Retina (tissue), 1 donor: ENCODE measurements at places on chromosomes 16 and 17.

- DNase-seq, result peak; percentile 48
These were observed 31.2 kb downstream of the NSMCE1 start for GRCh38 chr16:27237219-27238015.

DNA sequence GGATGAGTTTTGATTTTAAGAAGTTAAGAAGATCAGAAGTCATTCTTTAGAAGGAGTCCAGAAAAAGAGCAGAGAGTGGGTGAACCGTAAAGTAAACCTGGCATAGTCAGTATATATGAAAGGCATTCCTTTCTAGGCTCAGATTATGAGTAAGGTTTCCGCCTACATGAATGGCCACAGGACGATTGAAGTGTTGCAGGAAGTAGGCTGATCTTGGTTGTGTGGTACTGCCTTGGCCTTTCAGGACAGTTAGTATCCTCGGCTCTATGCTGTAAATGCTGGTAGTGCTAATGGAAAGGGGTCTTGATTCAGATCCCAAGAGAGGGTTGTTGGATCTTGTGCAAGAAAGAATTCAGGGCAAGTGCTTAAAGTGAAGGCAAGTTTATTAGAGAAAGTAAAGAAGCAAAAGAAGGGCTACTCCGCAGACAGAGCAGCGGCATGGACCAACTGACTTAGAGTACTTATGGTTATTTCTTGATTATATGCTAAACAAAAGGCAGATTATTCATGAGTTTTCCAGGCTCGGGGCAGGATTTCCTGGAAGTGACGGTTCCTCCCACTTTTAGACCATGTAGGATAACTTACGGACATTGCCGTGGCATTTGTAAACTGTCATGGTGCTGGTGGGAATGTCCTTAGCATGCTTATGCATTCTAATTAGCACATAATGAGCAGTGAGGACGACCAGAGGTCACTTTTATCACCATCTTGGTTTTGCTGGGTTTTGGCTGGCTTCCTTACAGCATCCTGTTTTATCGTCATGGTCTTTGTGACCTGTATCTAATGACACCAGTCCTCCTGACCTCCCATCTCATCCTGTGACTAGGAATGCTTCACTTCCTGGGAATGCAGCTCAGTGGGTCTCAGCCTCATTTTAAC, 164.8 kb downstream of the SNX29 start:
- no peak for DNase-seq

DNA sequence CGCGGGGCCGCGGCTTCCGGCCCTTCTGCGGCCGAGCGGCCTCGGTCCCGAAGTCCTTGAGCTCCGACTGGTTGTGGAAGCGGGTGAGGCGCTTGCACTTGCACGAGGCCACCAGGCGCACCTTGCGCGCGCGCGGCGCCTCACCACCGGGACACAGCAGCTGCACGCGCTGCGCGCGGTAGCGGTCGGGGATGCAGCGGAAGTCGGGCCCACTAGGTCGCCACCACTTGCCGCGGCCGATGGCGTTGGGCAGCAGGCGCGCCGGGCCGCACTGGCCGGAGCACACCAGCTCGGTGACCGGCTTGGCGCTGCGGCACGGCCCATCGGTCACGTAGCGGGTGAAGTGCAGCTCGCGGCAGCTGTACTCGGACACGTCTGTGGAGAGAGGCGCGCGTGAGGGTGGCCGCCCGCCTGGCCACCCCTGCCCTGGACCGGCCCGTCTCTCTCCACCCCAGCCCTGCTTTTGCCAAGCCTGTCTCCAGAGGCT, 3.2 kb downstream of the SOST start:
- DNase-seq, result peak; percentile 89

GRCh38 chr16:30958175-30959079, 873 bp downstream of the SETD1A start:
- DNase-seq, result peak; percentile 32

DNA sequence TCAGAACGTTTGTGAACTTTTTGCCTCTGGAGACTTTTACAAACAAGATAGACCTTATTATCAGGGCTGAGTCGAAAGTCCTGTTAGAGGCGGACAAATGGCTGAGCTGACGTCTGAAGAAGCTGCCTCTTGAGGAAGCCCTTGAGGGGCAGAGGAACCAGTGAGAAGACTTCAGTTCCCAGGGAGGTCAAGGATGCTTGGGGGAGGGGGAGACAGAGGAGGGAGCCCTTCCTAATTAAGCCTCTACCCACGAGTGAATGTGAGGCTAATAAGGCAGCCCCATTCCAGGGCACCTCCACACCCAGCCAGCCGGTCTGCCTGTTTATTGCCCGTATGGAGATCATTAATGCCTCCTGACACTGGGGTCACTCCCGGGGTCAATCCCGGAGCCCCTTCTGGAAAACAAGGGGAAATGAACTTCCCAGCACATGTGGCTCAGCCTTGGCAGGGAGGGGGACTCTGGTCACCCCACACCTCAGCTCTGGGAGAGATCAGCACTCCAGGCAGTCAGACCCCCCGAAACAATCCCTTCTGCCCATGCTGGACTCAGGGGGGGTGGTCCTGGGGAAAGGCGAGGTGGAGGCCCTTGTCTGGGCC, 9.2 kb upstream of the TBX4 start:
- DNase-seq, result peak; percentile 4

- DNase-seq, result peak; percentile 94
These were observed 81.2 kb downstream of the KCNJ12 start for GRCh38 chr17:21457051-21458026.

GRCh38 chr16:65624229-65624628, 502.4 kb upstream of the CDH11 start:
- no peak for DNase-seq

DNA sequence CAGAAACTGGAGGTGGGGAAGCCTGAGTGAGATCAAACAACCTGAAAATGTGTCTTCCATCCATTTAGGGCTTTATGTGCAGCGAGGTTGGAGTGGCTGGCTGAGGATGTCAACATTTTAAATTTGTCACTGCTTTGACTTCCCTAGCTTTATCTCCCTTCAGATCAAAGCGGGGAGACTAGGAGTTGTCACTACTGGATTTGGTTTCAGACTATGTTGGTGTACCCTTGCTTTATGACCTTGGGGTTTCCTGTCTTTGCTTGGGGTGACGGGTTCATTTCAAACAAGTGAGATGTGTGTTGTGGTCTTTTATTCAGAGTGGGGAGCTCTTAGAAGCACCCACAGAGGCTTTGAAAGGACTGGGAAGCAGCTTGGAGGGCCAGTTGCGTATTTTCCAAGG, 25.6 kb downstream of the MSI2 start:
- no peak for DNase-seq

GRCh38 chr17:41467561-41467960, 375 bp upstream of the KRT32 start:
- no peak for DNase-seq

DNA sequence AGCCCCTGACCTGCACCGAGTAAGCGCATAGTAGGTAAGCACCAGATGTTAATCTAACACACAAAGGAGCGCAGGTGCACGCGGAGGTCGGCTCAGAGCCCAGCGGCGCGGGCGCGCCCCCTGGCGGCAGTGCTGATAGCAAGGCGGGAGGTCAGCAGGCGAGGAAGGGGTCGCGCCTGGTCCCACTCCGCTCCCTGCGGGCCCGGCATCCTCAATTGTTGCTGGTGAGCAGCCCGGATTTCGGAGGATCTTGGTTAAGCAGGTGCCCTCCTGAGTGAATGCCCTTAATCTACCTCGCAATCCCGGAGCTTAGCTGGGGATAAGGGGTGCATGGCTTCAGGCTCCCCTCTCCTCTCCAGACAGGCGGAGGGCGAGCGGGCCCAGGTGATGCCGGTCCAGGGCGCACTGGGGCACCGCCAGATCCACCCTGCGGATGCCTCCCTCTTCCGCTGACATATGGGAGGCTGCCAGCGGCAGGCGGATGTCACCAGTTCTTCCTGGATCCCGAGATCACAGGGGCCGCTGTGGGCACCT, 4.0 kb upstream of the WNT3 start:
- no peak for DNase-seq

- DNase-seq, result no peak
These were observed 25.1 kb downstream of the AKAP1 start for GRCh38 chr17:57110152-57110542.

GRCh38 chr17:570388-570787, 144.3 kb downstream of the VPS53 start:
- DNase-seq, result no peak

DNA sequence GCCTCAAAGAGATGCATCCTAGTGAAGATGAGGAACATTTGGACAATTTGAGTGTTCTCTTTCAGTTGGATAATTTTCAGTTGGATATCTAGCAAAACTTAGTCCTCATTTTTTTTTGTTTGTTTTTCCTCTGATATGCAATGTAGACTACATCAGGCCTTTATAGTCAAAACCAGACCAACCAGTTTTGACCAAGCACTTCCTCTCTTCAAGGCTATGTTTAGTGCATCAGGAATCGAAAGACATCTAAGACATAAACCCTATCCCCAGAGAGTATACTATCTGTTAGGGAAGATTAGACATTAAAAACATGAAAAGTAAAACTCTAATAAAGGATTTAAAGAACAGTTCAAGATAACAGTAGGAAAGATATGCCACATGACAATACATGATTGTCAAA, 256.1 kb downstream of the IRX3 start:
- DNase-seq, result no peak

DNA sequence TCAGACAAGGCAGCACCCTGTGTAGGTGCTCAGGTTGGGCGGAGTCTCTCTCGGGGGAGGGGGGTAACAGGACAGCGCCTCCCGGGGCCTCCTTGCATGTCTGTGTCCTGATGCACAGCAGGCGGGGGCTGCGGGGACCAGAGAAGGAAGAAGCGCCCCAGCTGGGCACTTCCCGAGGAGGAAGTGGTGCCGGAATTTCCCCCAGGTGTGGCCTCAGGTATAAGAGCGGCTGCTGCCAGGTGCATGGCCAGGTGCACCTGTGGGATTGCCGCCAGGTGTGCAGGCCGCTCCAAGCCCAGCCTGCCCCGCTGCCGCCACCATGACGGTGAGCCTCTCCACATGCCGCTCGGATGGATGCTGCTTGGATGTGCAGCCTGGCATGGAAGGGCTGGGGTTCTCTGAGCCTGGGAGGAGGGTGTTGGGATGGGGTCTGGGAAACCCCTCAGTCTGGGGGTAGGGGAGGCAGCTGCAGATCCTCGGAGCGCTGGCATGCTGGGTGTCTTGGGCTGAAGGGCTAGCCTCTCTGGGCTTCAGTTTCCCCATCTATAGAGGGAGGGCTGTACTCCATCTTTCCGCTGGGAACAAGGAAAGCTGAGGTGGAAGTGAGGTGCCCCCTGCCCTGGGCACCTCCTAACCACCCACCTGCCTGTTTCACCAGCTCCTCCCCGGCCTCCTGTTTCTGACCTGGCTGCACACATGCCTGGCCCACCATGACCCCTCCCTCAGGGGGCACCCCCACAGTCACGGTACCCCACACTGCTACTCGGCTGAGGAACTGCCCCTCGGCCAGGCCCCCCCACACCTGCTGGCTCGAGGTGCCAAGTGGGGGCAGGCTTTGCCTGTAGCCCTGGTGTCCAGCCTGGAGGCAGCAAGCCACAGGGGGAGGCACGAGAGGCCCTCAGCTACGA, at the start of gene IL17C:
Gene IL17C (plus strand): TSS at position 250 of the 908 bp plus-strand sequence. CDS start 70 bp downstream, at position 320.
- DNase-seq, result no peak

- no peak for DNase-seq
These were observed 5.6 kb downstream of the GLG1 start for GRCh38 chr16:74601126-74601871.

- no peak for DNase-seq
These were observed 25.4 kb downstream of the ARHGAP44 start for GRCh38 chr17:12814718-12815117.

DNA sequence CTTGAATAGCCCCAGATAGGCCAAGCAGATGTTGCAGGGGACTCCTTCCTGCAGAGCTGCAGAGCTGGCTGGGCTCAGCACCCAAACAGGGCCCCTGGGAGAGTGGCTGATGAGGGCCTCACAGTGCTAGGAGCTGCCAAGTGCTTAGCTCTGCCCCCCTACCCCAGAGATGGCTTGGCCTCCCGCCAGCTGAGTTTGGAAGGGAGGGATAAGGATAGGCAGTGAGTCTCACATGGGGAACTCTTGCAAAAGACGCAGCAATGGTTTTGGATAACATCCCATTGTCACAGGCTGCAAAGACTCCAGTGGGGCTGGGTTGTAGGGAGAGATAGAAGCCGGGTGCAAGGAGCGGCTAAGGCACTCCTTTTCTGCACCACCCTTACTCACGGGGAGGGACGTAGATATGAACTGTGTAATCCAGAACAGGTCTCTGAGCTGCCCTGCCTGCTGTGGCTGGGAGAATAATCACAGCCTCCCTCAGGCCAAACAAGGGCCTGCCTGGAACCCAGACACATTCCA, 52.9 kb upstream of the MAF start:
- peak; percentile 3 for DNase-seq
